NCI-H2081 (cell line): ENCODE measurements at places on chromosomes 16 and 17.

GRCh38 chr17:71402661-71403141 is 718.1 kb upstream of the SOX9 start:
- peak; percentile 60 for DNase-seq

- DNase-seq: no peak
These were observed 57.1 kb upstream of the AXIN2 start for GRCh38 chr17:65618516-65618915.

DNA sequence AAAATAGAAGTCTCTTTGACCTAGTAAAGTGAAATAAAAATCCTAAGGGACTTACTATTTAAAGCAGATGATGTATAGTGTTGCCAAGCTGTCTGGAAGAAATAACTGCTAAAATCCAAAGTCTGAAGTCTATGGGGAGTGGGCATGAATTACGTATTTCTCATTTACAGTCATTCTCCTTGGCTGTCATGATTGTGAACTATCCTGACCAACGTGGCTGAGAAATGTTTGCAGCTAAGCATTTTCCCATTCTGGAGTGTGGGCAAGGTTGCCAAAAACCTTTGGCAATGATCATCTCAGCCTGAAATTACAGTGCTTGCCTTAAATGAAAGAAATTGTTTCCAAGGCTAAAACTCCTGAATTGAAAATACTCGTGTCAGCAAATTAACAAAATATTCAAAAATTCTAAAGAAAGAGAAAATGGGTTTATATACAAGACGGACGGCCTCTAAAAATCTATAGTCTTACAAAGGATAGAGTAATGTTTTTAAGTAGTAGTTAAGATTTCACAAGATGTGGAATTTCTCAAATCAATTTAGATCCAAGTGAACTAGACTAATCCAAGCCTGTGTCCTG is 77.0 kb downstream of the CACNG1 start:
- no peak for DNase-seq

GRCh38 chr17:5943982-5944381 is 126.2 kb upstream of the WSCD1 start:
- DNase-seq: peak; percentile 27

GRCh38 chr17:12580640-12581039 is 85.0 kb upstream of the MYOCD start:
- no peak for DNase-seq

DNA sequence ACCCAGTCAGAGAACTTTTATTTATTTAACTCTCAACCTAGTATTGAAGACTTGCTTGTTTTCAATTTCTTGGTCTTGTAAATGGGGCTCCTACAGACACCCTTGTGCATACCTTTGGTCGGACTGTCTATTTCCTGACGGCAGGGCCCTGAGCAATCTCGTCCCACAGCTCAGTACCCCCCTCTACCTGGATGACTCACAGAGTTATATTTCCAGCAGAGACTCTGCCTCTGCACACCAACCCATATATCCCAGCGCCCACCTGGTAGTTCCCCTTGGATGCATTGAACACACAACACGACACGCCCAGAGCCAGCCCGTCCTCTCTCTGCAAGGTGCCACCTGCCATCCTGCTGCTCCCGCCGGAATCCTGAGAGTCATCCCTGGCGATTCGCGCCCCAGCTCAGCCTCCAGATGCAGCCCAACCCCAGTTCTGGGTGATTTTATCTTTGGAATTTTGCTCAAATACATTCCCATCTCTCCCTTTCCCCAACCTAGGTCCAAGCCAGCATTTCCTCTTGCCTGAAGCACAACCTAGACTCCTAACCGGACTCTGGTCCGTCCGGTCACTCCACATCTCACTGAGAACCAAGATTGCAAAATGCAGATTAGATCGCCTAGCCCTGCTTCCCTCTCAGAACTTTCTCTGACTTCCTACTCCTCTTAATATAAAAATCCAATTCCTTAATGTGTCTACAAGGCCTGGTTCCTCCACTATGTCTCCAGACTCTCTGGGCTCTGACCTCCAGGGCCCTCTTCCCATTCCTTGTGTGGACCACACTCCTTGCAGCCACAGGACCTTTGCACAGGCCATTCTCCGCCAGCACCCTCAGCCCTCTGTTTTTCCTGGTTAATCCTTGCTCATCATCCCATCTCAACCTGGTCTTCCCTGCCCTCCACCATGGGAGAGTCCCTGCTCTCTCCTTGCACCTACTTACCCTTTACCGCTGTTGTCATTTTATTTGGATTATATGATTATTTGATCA is 129.2 kb downstream of the SEC14L1 start:
- DNase-seq: no peak

DNA sequence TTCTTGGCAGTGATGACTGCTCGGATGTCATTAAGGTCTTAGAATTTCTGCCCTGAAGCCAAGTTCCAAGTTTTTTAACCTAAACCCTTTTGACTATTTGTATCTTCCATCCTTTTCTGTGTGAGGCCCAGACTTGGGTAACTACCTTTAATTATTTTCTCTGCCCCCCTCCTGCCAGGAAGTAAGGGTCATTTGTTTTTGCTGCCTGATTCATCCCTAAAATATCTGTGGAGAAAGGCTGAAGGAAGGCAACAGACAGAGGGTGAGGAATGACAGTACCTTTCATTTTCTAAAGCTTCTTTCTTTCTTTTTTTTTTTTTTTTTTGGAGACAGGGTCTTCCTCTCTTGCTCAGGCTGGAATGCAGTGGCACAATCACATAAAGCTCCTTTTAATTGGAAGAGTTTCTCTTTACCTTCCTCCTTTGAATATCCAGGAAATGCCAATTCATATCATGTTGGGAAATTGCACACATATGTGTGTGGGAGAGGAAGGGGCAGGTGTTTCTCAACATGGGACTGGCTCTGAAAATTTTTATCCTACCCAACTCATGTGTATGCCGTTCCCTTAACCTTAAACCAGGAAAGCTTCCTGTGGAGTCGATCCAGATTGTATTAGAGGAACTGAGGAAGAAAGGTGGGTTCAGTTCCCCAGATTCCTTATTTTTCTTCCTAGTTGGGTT is 957 bp downstream of the VPS25 start:
- no peak for DNase-seq

GRCh38 chr16:23186171-23186570 is 3.6 kb downstream of the SCNN1G start:
- no peak for DNase-seq

DNA sequence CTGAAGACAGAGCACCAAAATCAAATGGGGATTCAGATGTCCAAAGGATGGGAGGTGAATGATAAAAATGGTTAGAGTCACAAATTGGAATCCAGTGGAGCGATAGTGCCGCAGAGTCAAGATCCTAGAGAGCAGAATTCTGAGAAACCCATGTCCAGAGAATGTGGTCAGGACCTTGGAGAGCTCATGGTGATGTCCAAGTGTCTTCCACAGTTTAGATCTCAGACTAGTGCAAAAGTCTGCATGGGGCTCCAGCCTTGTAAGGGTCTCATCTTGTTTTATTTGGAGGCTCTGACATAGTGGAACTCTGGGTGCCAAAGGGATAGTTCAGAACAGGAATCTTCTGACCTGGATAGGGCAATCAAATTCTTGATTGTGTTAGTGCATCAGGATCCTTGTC is 245.9 kb upstream of the HSBP1 start:
- DNase-seq: no peak

DNA sequence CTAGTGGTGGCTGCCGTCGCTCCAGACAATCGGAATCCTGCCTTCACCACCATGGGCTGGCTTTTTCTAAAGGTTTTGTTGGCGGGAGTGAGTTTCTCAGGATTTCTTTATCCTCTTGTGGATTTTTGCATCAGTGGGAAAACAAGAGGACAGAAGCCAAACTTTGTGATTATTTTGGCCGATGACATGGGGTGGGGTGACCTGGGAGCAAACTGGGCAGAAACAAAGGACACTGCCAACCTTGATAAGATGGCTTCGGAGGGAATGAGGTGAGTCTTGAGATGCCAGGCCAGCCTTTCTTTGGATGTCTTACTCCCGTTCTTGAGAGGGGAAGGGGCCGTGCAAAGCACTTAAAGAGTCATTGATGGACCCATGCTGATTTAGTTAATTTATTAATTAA is 16.1 kb downstream of the ARSG start:
- DNase-seq: no peak

DNA sequence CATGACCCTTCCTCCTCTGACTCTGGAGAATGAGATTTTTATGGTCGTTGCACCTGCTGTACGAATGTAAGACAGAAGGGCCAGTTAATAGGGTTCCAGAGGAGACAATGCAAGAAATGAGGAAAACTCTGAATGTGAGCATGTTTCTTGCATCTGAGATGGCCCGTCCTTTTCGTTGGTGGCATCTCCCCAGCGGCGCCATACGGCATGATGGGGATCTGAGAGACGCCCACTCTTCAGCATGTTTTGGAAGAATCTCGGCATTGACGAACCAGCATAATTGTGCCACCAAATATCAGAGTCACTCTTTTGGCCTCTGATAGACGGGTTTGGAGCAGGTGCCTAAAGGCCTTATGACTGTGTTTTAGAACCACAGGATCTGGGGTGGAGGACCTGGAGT is 126.5 kb upstream of the RCVRN start:
- no peak for DNase-seq

DNA sequence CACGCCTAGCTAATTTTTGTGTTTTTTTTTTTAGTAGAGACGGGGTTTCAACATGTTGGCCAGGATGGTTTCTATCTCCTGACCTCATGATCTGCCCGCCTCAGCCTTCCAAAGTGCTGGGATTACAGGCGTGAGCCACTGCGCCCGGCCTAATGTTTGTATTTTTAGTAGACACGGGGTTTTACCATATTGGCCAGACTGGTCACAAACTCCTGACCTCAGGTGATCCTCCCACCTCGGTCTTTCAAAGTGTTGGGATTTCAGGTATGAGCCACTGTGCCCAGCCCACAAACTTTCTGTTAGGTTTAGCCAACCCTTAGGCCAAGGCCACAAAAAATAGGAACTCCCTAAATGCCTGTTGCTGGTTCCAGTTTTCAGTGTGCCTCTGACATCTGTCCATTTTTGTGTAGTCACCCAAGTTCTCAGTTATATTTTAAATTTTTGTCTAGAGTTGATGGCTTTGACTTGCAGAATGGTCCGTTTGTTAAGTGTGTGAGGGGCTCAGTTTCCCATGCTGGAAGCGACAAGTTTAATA is 12.7 kb downstream of the CCL16 start:
- DNase-seq: no peak

DNA sequence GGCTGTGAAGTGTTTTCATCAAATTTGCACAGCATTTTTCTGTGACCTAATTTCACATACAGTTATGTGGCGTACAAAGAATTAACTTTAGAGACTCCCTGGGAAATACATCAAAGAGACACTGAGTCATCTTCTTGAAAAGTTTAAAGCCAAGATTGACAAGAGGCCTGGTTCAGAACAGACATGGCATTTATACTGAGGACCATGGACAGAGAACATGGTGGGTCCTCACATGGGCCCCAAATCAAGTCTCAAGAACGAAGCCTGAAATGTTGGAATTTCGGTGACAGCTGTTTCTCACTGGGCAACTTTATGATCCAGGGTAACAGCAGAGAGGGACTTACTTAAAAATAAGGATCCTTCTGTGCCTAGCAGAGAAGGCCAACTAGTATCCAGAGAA is 311.5 kb upstream of the KCNJ16 start:
- DNase-seq: no peak

DNA sequence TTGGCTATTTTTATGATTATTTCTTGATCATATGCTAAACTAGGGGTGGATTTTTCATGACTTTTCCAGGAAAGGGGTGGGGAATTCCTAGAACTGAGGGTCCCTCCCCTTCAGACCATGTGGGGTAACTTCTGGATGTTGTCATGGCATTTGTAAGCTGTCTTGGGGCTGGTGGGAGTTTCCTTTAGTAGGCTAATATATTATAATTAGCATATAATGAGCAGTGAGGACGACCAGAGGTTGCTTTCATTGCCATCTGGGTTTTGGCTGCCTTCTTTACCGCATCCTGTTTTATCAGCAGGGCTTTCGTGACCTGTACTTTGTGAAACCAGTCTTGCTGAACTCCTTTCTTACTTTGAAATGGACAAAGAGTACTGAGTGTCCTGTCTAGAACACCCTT is 40.4 kb upstream of the ABCA5 start:
- DNase-seq: no peak

- DNase-seq: no peak
These were observed 24.3 kb upstream of the RFFL start for GRCh38 chr17:35087731-35088355.

- no peak for DNase-seq
These were observed 5.6 kb upstream of the NOTUM start for GRCh38 chr17:81966343-81967243.

DNA sequence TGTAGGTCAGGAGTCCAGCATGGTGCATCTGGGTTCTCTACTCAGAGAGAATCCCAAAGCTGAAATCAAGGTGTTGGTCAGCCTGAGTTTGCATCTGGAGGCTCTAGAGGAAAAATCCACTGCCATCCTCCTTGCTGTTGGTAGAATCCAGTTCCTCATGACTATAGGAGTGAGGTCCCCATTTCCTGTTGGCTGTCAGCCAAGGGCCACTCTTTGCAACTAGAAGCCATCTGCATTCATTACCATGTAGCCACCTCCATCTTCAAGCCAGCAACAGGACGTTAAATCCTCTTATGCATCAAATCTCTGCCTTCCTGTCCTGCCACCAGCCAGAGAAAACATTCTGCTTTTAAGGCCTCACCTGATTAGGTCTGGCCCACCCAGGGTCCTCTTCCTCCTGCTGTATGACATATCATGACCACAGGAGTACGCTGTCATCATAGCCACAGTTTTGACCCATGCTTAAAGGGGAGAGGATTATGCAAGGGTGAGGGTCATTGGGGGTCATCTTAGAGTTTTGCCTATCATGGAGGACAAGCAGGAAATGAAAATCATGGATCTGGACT is 40.5 kb downstream of the DNAH9 start:
- DNase-seq: no peak

DNA sequence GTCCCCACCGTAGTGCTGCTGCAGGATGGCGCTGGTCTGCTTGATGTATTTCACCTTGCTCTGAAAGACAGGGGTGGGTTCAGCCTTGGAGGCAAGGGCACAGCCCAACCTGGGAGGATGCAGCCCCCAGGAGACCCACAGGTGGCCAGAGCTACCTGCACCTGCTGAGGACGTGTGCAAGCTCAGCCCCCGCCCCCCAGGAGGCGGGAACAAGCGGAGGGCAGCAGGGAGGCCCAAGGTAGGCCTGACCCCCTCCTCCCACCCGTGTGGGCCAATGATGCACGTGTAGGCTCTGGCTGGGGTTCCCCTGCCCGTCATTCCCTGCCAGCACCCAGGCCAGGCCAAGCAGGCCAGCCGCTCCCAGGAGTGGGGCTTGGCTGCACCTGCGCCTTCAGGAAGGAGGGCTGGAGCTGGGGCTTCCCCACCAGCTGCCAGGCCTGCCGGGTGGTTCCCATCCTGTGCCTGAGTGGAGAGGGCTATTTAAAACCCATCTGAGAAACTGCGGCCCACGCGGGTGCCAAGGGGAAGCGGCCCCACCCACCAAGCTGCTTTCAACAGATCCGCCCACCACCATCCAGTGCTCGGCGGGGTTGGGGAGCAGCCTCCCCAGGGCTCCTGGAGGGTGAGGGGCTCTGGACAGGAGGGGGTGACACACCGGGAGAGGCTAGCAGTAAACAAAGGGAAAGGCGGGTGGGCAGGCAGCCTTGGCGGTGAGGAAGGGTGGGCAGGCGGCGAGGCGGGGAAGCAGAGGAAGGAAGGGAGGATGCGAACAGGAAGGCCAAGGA is 3.8 kb downstream of the NTHL1 start:
- peak; percentile 58 for DNase-seq

- no peak for DNase-seq
These were observed 4.5 kb upstream of the TSPOAP1 start for GRCh38 chr17:58332778-58333735.

- no peak for DNase-seq
These were observed 25.3 kb upstream of the MTMR4 start for GRCh38 chr17:58539698-58540097.
